ENCODE measurements at places on chromosomes 6 and 20.

GRCh38 chr6:1893470-1894130 lies 283.9 kb downstream of the FOXC1 start:
- DNase-seq = no peak

DNA sequence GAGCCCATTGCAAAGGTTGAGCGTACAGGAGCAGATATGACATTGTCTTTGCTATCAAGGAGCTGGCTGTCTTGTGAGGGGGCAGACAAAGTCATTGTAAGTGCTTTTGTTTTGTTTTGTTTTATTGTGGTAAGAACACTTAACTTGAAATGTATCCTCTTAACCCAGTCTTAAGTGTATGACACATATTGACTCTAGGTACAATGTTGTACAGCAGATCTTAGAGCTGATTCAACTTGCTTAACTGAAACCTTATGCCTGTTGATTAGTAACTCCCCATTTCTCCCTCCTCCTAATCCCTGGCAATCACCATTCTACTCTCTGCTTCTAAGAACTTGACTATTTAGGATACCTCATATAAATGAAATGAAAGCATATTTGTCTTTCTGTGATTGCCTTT lies 429.0 kb downstream of the BMP2 start:
- no peak for DNase-seq

- peak; percentile 86 for DNase-seq
These were observed 146.2 kb downstream of the TBX18 start for GRCh38 chr6:84618046-84618752.

DNA sequence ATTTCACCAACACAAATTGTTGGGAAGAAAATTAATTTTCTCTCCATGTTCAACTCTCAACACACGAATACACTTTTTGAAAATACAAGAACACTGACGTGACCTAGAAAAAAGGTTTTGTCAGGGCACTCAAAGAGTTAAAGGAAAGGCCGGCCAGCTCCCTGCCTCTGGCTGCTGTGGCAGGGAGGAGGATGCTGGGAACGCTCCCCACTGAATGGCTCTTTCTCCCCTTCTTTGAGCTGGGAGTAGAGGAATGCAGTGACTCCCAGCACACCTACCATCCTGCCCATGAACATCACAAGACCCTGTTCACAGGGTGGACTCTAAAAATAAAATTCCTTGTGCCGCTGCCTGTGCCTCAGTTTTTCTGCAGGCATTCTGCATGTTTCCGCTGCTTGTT lies 47.0 kb downstream of the MAP3K5 start:
- no peak for DNase-seq

DNA sequence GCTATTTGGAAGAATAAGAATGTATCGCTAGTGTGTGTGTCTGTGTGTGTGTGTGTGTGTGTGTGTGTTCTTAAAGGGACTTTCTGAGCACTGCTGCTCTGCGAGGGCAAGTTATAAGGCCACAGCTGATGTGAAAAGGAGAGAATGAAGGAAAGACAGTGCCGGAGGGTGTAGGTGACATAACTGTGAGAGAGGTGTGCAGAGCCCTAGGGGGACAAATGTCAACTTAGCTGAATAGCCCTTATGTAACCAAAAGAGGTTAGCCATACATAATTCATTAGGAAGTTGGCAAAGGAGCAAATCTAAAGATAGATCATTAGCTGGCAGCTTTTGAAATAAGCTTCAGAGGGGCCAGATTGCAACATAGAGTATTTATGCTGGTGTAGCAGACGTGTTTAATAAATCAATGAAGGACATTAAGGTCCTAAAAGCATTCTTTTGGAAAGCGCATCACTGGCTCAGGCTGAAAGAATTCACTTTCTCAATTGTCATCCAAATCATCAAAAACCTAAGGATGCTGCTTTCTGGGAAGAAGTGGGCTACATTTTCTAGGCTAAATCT lies 81.0 kb downstream of the NDUFAF5 start:
- DNase-seq = peak; percentile 85

- no peak for DNase-seq
These were observed 584.7 kb upstream of the SLC35B3 start for GRCh38 chr6:9020001-9020400.
